HFF-Myc (cell line): ENCODE measurements at places on chromosomes 13 and 19.

- no peak for DNase-seq
Measured at GRCh38 chr19:33486936-33487811, 34.4 kb downstream of the PEPD start.

GRCh38 chr19:55088543-55089341 lies 13.1 kb downstream of the EPS8L1 start:
- DNase-seq: no peak

GRCh38 chr13:92265408-92265807 lies 867.0 kb downstream of the GPC5 start:
- no peak for DNase-seq

GRCh38 chr19:40750874-40751537 lies at the start of gene SNRPA:
Gene SNRPA, plus strand, starts transcription at chr19:40751203. Its CDS starts 206 bp downstream, at chr19:40751409.
- peak; percentile 97 for DNase-seq

DNA sequence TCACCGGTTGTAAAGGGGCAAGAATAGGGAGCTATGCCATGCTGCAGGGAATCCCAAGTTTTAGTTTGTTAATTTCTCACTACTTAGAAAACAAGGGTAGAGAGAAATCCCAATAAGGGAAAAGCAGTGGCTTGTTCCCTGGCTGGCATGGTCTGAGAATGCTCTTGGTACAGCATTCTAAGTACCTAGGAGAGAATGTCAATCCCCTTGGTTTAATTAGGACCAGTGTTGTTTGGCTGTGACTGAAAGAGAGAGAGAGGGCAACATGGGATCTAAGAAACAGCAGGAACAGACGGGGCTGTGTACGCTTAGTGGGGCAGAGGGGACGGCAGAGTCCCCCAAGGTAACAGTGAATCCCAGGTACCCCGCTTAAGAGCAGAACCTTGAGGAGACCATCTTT lies 228.8 kb downstream of the PCDH9 start:
- DNase-seq: no peak

DNA sequence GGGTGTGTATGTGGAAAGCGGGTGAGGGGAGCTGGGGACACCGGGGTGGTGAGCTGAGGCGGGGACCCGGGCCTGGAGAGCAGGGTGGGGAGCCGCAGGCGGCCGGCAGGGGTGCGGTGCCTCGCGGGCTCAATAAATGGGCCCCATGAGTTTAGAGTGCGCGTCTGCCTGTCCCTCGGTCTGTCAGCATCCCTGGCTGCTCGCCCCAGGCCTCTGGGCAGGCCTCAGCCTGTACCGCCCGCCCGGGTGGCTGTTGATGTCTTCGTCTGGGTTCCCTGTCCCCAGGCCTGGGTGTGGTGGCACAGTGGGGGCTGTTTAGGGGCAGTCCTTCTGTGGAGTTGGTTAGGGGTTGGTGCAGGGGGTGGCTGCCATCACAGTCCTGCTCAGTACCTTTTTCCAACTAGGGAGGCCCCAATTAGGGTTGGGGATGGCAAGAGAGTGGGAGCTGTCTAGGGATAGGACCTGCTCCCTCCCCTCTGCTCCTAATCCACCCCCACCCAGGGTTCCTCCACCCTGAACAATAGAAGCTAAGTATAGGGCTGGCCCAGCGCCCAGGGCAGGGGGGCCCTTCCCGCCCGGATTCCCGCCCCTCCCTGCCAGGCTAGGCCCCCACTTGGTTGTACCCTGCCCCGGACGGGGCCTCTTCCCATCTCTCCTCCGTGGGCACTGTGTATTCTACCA lies 12.2 kb downstream of the CIC start:
- no peak for DNase-seq

DNA sequence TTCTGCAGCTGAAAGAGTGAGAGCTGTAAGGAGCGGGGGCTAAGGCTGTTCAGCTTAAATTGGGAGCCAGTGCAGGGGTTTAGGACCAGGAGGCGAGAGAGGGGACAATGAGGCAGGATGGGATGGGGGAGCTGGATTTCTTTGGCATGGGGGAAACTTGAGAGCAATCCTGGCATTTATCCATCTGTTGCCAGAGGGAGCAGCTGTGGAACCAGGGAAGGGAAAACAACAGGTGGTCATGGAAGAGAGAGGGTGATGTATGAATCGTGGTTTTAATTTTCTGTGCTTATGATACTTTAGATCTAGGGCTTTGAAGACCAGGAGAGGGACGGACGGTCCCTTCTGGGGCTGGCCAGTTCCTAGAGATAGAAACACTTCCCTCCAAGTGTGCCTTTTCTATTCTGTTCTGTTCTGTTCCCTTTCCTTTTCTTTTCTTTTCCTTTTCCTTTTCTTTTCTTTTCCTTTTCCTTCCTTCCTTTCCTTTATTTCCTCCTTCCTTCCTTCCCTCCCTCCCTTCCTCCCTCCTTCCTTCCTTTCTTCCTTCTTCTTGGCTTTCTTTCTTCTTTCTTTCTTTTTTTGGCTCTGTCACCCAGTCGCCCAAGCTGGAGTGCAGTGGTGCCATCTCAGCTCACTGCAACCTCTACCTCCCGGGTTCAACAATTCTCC lies 16.0 kb upstream of the CCL25 start:
- no peak for DNase-seq

- no peak for DNase-seq
Measured at GRCh38 chr13:51638216-51638871, 54.1 kb downstream of the WDFY2 start.
